ENCODE measurements at places on chromosomes 2 and 18. TPM values are rescaled to one million over a fixed set of nuclear protein-coding genes. Genes with fewer than 3 reads are reported as not detected.

Gene GAREM1
- 11.5 TPM for total RNA-seq

Gene ST6GAL2
- 2.5 TPM for total RNA-seq

Gene CHRNA1
- 0.52 TPM for total RNA-seq

Gene PROKR1
- not detected for total RNA-seq

Gene STAT1
- total RNA-seq, result 98.6 TPM

Gene PCARE
- 0.55 TPM for total RNA-seq

Gene ACVR1
- total RNA-seq, result 34.4 TPM

Gene HRH4
- 1.7 TPM for total RNA-seq

Gene DAW1
- not detected for total RNA-seq

Gene KIAA2012
- total RNA-seq, result not detected

Gene MAB21L4
- total RNA-seq, result 22.2 TPM

Gene LYPD6B
- total RNA-seq, result 0.78 TPM

Gene DOCK10
- 35.8 TPM for total RNA-seq

Gene GULP1
- 30.6 TPM for total RNA-seq

Gene DSG1
- not detected for total RNA-seq

Gene EFHD1
- 10.7 TPM for total RNA-seq

Gene OTOS
- not detected for total RNA-seq

Gene RAX
- total RNA-seq, result not detected

Gene SRD5A2
- total RNA-seq, result not detected

Gene GPR75
- total RNA-seq, result 2.5 TPM

Gene CNDP1
- not detected for total RNA-seq

Gene WIPF1
- total RNA-seq, result 71.5 TPM

Gene POTEJ
- total RNA-seq, result not detected

Gene AFF3
- 44.6 TPM for total RNA-seq

Gene KLF11
- total RNA-seq, result 45.6 TPM

Gene PARD6G
- 6.5 TPM for total RNA-seq

Gene GAL3ST2
- not detected for total RNA-seq

Gene KRTCAP3
- 22.5 TPM for total RNA-seq

Gene KATNAL2
- 3.1 TPM for total RNA-seq

Gene THUMPD2
- 10.7 TPM for total RNA-seq

Gene SLC14A1
- total RNA-seq, result 6.0 TPM

Gene CLIP4
- total RNA-seq, result 61.1 TPM

Gene GKN2
- 77.2 TPM for total RNA-seq

Gene FIGN
- total RNA-seq, result 6.5 TPM

Gene ABHD1
- 0.35 TPM for total RNA-seq
